ENCODE measurements at places on chromosomes 2 and 18.

DNA sequence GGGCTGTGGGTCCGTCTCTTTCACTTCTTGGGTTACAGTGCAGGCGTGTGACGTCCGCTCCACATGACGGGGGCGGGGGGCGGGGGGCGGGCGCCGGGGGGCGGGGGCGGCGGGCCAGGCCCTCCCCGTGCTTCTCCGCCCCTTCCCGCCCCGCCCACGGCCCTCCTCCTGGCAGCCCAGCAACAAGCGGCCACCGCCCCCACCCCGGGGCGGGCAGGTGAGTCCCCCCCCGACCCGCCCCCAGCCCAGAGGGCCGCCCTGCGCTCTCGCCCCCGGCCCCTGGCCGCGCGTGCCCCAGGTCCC is 3.6 kb downstream of the ZNF516 start:
- DNase-seq: no peak

- no peak for DNase-seq
Observed at GRCh38 chr2:70668432-70668831, 99.6 kb downstream of the ADD2 start.

- DNase-seq: no peak
Observed at GRCh38 chr2:40488101-40488601, 36.3 kb upstream of the SLC8A1 start.

DNA sequence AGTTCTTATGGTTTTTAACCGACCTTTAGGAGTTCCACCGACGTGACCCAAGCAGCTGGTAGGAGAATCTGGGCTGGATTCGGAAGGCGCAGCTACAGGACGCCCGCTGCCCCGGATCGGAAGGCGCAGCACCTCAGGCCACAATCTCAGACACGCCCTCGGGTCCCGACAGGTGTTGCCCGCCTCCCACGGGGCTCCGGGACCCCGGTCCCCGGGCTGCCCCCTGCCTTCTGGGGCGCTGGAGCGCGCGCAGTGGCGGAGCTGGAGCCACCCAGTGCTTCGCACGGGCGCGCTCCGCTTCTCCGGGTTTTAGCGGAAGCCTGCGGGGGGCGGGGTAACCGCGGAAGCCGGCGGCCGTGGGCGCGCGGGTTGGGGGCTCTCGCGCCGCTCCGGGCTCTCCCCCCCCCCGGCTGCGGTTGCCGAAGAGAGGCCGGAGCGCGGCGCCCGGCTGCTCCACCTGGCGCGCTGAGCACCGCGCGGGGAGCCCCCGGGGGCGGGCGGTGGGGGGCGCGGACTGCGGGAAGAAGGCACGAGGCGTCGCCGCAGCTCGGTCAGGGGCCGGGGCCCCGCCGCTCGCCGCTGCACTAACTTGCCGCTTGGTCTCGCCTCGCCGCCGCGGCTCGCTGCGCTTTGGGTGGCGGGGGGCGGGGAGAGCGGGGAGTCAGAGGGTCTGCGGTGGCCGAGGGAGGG is 718.8 kb downstream of the DPP10 start:
- no peak for DNase-seq

DNA sequence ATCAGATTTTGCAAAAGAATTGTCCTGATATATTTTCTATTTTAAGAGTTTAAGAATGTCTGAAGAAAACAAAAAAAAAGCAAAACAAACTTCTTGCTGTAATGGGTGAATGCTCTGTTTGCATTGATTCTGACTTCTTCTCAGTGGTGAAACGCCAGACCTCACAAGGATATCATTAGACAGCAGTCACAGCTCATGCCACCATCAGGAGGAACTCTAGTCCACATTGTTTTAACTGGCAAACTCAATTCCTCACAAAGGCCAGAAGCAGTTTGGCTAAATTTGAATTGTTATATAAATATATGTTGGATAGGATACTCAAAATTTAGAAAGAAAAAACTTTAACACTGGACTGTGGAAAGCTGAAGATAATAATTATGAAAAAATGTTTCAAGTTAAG is 89.4 kb downstream of the DOK6 start:
- no peak for DNase-seq

DNA sequence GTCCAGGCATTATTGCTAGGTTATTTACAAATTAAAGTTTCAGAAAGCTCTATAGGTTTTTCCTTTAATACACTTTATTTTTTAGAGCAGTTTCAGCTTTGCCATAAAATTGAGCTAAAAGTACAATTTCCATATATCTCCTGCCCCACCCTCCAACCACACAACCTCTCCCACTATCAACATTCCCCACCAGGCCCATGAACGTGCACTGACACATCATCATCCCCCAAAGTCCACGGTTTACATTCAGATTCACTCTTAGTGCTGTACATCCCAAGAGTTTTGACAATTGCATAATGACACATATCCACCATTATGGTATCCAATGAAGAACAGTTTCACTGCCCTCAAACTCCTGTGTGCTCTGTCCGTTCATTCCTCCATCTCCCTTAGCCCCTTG is 139.4 kb downstream of the NBAS start:
- no peak for DNase-seq

- DNase-seq: no peak
Observed at GRCh38 chr2:134301928-134302260, 48.0 kb downstream of the MGAT5 start.

DNA sequence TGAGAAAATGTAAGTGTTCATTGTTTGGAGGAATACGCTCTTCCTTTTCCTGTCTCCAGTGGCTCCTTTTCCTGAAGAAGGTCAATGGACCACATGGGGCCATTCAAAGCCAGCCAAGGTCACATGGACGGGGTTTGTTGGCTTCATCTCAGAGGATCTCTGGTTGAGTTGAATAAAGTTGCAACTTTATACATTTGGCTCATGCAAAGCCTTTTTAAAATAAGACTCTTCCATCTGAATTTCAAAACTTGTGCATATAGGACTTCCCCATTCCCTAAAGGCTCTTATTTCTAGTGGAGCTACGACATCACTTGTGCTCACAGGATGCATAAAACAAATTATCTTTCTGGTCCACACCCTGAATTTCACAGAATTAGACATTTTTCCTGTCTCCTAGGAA is 235.5 kb downstream of the CMPK2 start:
- no peak for DNase-seq

DNA sequence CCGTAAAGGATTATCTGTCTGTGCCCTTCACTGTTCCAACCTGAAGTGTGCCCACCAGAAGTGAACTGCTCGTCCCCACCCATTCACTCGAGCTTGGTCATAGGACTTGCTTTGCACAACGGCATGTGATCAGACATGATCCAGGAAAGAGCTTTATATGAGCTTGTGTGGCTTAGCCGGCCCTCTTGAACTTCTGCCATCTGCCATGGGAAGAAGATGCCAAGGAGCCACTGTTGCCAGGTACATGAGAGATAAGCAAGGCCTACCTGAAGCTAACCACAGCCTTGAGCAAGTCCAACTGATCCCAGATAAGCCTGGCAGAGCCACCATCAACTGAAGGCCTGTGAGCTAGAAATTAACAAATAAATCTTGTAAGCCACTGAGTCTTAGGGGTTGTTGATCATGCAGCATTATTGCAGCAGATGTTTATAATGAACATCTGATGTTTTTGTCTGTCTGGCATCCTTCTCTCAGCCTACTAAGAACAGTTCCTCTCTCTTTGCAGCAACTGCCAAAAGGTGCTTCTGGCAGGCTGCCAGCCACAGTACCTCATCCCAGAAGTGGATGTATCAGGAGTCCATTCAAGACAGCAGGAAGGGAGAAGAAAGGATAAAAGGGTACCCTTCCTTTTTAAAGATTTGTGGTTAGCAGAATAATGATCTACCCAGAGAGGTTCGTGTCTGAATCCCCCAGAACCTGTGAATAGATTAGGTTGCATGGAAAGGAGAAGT is 16.8 kb downstream of the DBI start:
- no peak for DNase-seq

- no peak for DNase-seq
Observed at GRCh38 chr18:56986829-56987228, 160.1 kb upstream of the BOD1L2 start.

GRCh38 chr2:70528929-70529328 is 24.7 kb downstream of the TGFA start:
- DNase-seq: no peak

- no peak for DNase-seq
Observed at GRCh38 chr2:69253611-69254301, 133.3 kb downstream of the GFPT1 start.

- DNase-seq: no peak
Observed at GRCh38 chr2:143686585-143687164, 557.5 kb downstream of the ARHGAP15 start.

DNA sequence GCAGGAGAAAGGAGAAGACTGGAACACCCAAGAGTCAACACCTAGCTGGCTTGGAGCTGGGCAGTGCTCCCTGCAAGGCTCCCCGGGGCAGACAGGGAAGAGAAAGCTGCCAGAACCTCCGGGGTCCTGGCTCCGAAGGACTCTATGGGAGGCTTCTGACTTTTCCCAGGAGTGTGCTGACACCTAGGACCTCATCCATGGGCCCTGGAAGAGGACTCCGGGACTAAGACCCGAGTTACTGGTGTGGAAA is 37.8 kb upstream of the ATP6V1B1 start:
- no peak for DNase-seq

DNA sequence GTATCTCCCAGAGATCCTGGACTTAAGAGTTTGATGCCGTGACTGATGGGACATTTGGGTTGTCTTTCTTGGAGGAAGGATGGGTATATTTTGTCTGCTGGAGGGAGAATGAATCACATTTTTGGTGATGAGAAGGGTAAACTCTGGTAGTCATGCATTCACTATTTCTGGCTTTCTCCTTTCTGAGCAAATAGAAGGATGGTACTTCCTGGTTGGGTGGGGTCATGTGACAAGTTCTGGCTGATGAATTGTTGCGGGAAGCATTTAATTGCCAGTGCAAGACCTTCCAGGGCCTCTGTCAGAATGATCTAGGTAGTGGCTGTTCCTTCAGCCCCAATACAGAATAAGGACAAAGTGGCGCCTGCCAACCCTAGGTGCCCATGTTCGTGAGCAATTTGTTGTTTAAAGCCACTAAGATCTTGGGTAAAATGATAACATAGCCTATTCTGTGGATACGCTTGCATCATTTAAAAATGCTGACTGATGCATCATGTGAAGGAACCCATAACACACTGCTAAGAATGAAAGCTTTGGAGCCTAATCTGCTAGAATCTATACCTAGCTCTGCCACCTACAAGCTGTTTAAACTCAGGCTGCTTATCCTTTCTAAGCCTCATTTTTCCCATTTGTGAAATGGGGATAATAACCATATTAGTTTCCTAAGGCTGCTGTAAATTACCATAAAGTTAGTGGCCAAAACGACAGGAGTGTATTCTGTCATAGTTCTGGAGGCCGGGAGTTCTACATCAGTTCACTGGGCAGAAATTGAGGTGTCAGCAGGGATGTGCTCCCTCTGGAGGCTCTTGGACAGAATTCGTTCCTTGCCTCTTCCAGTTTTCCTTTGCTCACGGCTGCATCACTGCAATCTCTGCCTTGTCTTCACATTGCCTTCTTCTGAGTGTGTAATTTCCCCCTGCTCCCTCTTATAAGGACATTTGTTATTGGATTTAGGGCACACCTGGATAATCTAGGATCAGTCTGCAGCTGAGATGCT is 281.3 kb downstream of the AGPS start:
- no peak for DNase-seq

DNA sequence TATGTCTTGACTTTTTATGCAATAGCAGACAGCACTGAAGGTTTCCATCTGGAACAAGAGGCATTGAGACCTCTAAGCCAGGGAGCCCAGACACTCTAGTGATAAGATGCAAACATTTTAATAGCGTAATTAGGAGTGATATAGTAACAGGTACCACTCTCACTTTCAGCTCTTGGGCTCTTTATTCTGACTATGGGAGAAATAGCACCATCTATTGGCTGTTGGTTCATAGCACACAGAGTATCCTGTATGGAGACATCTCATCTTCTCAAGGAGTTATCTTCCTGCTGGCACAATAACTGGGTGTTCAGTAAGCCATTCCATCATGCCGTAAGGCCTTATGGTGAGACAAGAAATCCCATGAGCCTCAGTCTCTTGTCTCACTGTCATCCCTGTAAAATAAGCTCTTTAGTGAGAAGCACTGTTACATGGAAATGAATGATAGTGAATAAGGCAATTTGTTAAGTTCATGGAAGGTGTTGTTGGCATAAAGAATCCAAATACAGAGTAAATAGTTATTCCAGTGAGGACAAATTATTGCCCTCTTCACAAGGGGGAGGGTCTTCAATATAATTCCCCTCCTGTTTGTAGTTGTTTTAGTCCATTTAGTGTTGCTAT is 48.3 kb downstream of the THUMPD2 start:
- DNase-seq: no peak
